Caco-2 (cell line): ENCODE measurements at places on chromosomes 11 and 22.

- DNase-seq = no peak
Observed at GRCh38 chr11:11458485-11458884, 105.4 kb upstream of the CSNK2A3 start.

DNA sequence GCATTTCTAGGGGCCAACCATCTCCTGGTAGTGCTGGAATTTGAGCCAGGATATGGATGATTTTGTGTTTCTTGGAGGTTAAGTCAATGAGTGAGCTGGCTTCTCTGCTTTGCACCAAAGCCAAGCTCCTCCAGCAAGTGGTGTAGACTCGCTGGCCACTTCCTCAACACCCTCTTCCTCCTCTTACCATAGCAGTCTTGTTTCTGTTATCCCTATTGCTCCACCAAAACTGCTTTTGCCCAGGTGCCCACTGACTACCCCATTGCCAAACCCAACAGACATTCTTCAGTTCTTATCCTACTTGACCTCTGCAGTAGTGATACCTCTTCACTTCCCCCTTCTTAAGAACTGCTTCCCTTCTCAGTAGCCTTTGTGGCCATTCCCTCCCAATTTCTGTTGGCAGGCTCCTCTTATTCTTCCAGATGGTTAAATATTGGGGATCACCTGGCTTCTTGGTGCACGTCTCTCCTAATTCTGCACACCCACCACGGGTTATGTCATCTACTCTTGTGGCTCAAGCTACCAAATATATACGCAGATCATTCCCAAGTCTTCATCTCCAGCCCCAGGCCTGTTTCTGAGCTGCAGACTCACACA lies 7.0 kb upstream of the PRG2 start:
- no peak for DNase-seq

DNA sequence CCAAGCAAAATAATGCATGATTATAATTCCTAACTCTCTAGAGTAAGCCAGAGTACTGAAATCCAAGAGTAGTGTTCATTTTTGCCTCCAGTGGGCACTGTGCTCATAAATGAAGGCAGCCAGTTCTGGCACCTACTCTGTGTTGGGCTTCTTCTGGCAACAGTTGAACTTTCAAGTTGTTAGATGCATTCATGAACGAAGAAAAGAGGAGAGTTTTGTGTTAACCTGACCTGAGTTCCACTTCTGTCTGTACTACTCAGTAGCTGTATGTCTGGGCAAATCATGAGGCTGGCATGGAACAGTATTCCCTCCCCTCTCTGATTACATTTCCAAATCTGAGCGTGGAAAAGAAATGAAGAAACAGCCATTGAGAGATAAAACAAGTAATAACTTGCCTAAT lies 20.3 kb upstream of the TENM4 start:
- DNase-seq = peak; percentile 50

GRCh38 chr11:24082241-24082640 lies 414.6 kb upstream of the LUZP2 start:
- DNase-seq = no peak

DNA sequence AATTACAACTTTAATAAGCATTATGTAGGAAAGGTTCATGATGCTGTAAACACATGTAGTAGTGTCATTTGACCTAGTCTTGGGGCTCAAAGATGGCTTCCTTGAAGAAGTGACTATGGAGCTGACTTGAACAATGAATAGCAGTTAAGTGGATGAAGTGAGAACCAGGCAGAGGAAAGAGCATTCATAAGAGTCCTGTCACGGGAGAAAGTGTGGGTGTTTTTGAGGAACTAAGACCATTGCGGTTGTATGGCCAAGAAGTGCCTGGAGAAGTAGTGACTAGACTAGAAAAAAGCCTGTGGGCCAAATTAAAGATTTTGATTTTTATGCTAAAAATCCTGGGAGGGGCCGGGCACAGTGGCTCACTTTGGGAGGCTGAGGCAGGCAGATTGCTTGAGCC lies 7.2 kb upstream of the IL18BP start:
- peak; percentile 1 for DNase-seq

- no peak for DNase-seq
Observed at GRCh38 chr11:69468911-69469885, 12.3 kb upstream of the LINC01488 start.

- DNase-seq = no peak
Observed at GRCh38 chr22:35958334-35958733, 70.3 kb downstream of the RBFOX2 start.

DNA sequence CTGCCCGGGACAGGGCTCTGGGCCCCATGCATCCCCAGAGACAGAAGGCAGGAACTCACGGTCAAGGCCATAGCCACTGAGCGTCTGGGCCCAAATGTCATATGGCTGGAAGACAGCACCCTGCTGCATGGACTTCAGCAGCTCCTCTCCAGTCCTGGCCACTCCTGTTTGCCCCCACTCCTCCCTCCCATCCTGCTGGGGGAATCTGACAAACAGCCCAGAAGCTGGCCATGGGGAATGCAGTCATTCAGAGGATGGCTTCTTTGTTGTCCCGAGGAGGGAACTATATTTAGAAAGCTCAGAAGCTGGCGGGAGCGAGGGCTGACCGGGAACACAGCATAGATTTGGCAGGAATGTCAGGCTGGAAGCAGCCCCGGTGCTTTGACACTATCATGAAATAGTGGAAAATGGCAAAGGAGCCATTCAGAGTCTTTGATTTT lies 35.0 kb downstream of the DKK3 start:
- no peak for DNase-seq

DNA sequence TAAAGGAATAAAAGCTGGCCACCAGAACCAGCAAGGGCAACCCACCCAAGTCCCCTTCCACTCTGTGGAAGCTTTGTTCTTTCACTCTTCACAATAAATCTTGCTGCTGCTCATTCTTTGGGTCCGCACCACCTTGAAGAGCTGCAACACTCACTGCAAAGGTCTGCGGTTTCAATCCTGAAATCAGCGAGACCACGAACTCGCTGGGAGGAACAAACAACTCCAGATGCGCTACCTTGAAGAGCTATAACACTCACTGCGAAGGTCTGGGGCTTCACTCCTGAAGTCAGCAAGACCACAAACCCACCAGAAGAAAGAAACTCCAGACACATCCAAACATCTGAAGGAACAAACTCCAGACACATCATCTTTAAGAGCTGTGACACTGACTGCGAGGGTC lies 365.2 kb upstream of the LUZP2 start:
- DNase-seq = no peak

DNA sequence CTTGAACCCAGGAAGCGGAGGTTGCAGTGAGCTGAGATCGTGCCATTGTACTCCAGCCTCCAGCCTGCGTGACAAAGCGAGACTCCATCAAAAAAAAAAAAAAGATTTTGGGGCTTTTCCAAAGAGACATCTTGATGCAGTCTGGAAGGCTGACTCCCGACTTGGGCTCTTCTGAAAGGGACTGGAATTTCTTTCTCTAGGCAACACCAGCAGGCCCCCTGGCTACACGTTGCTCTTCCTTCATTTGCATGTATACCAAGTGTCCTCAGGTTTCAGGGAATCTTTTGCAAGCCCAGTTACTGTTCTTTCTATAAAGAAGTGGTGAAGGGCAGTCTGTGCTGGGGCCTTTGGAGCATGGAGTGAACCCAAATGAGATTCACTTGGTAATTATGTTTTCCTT lies 211.0 kb downstream of the GRIK4 start:
- no peak for DNase-seq

DNA sequence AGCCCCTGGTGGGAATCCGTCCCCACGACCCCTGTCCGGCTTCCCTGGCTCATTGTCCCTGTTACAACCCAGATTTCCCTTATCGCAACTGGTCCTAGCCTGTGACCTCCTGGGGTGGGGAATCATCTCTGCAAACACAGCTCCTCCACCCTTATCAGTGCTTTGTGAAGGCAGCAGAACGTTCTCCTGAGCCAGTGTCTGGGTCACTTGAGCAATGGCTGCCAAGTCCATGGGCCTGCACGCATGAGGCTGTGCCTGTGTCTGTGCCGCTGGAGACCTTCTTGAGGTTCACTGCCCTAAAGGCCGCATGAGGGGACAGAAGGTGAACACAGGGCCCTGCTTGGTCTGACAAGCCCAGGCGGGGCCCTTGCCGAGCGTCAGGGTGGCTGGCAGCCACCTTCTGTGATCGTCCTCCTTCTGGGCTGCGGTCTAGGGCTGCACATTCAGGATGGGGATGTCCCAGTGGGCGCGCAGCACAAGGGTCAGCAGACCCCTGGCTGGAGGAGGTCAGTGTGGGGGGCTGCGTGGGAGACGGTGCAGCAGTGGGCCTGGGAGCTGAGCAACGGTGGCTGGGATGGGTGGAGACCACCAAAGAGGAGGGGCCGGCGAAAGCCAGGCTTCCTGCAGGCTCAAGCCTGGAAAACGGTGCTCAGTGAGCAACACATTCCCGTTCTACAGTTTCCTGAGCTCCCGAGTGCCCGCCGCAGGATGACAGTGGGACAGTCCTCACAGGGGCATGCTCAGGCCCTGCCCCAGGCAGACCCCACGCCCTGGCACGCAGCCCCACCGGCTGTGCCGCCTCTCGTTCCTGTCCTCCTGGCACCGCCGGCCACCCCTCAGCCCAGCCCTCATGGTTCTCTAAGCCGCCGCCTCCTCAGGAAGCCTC lies 74.1 kb downstream of the CDKN1C start:
- DNase-seq = no peak

DNA sequence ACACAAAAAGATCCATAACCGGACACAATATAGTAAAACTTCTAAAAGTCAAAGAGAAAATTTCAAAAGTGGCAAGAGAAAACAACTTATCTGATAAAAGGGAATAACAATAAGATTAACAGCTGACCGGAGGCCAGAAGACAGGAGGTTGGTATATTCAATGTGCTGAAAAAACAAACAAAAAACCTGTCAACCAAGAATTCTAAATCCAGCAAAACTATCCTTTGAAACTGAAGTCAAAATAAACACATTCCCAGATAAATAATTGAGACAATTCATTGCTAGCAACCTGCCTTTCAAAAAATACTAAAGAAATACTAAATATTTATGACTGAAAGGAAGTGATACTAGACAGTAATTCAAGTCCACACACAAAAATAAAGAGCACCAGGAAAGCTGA lies 101.3 kb downstream of the RELT start:
- DNase-seq = no peak

GRCh38 chr11:86900162-86900561 lies 55.0 kb downstream of the FZD4 start:
- no peak for DNase-seq

DNA sequence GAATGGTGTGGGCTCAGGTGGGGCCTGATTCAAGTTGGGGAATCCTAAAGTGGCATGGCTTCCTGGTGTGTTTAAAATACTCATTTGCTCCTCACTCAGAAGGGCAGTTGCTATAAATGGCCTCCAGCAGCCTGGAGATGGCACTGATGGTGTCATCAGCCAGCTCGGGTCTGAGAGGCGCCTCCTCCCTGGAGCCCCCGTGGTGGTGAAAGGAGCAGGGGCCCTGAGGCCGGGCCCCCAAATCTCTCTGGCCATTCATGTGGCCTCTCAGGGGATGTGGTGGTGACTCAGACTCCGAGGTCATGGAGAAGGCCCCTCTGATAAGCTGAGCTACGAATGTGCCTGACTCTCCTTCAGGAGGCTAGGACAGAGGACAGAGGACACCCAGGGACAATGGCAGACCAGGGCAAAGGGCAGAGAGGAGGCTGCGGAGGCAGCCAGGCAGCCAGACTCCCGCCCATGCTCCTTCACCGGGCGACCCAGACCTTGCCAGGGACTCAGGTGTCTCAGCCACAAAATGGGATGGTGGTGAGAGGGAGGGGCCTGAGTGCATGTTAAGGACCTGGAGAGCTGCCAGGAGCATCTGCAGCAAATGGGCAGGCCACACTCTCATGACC lies 129.2 kb downstream of the CTTN start:
- DNase-seq = peak; percentile 36

DNA sequence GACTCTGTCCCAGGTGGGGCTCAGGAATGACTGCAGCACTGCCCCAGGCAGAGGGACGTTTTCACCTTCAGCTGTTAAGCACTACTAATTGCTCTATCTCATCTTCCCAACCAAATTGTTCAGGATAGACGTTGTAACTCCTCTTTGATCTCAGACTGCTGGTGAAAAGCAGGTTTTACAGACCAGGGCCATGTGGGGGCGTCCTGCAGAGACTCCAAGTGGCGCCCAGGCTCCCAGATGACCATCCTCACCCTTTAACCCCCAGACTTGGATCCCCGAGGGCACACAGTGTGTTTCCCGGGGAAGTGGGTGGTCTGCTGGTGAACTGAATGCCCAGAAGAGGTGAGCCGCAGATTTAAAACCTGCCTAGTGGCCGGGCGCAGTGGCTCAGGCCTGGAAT lies 23.9 kb downstream of the FADD start:
- no peak for DNase-seq

DNA sequence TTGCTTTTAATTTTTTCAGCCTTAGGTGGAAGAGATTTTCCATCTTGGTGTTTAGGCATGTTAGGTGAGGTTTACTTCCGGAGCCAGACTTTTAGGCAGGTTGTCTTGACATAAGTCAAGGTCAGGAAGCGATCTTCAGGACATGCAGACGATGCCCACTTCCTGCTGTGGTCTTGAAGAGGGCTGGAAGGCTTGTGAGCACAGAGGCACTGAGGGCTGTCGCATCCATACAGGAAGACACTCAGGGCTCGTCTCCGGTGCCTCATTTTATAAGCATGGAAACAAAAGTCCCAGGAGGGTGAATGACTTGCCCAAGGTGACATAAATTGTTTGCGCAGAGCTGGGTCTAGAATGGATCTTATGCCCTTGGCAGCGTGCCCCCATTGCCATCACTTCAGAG lies 30.8 kb downstream of the MARK2 start:
- DNase-seq = no peak

DNA sequence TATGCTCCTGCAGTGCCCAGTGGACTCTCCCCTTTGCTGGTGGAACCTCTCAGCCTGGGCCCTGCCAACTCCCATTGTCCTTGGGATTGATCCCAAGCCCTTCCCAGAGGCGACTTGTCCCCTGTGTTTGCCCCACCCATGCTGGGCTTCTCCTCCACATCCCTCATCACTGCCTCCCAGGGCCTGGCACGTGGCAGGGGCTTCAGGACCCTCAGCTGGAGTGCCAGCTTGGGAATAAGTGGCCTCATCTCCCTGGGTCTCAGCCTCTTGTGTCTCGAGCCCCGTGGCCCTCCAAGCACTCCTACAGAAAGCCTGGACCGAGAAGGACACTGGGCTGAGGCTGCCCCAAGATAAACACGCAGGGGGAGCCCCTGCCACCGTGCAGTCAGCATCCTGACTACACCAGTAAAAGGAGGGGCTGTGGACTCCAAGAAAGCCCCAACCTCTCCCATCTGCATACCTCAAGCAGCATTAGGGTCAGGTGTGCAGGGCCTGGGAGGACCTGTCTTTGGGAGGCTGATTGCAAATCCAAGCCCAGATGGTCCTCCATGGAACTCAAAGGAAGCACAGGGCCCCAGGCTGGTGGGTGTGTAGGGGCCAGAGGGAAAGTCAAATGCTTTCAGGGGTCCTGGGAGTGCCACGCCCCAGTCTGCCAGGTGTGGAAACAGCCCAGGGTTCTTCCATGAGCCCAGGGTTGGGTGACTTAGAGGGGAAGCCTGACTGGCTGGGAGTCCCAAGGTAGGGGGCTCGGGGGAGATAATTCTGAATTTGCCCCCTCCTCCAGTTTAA lies 9.5 kb upstream of the GNAZ start:
- no peak for DNase-seq
